Psoas muscle (tissue), 8 donors: ENCODE measurements at places on chromosomes 5 and 9. TPM values are rescaled to one million over a fixed set of nuclear protein-coding genes. Genes with fewer than 3 reads are reported as not detected.

- no peak overlapping the region for H3K4me3 ChIP-seq
- no peaks in the 10 kb centered on the region for H3K27me3 ChIP-seq
- H3K27ac ChIP-seq: no peak overlapping the region
- no peak for DNase-seq
- H3K36me3 ChIP-seq: no peaks in the 10 kb centered on the region
Measured at GRCh38 chr5:63164838-63165535, 586.4 kb downstream of the LRRC70 start.

GRCh38 chr5:60487885-60488442, 212.0 kb downstream of the DEPDC1B start:
- H3K4me1 ChIP-seq: no peaks in the 10 kb centered on the region
- no peak overlapping the region for H3K4me3 ChIP-seq
- no peak overlapping the region for H3K27ac ChIP-seq
- H3K36me3 ChIP-seq: no peaks in the 10 kb centered on the region

- DNase-seq: peak; percentile 46
- H3K4me3 ChIP-seq: no peak overlapping the region
- no peaks in the 10 kb centered on the region for H3K36me3 ChIP-seq
- peaks cover 94% of the 10 kb centered on the region for H3K4me1 ChIP-seq
Measured at GRCh38 chr5:150614661-150615060, 25.8 kb upstream of the SYNPO start.

DNA sequence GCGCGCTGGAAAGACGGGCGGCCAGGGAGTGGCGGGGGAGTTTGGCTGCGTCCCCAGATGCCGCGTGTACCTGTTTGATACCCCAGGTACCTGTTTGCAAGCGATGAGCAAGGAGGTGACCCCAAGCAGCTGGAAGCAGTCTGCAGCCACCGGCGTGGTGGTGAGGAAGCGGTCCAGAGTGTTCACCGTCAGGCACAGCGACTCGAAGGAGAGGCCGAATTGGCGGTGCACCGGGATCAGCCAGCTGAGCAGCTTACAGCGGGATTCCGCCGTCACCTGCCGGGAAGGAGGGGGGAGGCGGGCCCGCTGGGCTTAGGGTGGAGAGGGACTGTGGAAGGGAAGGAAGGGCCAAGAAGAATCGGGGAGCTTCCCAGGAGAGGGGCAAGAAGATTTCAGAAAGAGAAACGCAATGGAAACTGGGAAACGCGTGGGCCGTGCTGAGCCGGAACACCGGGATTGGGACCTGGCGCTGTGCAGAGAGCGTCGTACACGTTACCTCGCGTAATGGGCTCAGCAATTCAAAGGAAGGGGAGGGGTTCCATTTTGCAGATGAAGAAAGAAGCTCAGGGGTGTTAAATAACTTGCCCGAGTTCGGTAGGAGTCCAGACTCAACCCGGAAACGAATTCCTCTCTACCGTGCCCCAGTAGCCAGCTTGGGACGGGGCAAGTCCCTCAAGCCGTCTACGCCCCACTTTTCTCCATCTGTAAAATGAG, 980 bp downstream of the CCNO start:
- H3K4me1 ChIP-seq: peaks cover 27% of the 10 kb centered on the region
- no peaks in the 10 kb centered on the region for H3K36me3 ChIP-seq
- H3K27me3 ChIP-seq: peaks cover 4% of the 10 kb centered on the region
- no peak overlapping the region for H3K27ac ChIP-seq
- DNase-seq: no peak

DNA sequence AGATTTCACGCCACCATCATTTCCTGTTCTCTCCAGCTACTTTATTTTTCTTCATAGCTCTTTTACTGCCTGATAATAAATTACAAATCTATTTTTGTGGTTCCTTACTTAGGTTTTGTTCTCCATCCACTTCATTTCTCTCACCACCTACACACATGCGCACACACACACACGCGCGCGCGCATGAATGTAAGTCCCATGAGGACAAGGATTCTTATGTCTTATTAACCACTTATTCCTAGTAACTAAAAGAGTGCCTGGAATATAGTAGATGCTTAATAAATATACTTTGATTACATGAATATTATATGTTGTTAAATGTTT, 116.5 kb downstream of the TRPM6 start:
- H3K27me3 ChIP-seq: no peaks in the 10 kb centered on the region
- no peaks in the 10 kb centered on the region for H3K4me1 ChIP-seq
- H3K27ac ChIP-seq: no peak overlapping the region
- DNase-seq: no peak

DNA sequence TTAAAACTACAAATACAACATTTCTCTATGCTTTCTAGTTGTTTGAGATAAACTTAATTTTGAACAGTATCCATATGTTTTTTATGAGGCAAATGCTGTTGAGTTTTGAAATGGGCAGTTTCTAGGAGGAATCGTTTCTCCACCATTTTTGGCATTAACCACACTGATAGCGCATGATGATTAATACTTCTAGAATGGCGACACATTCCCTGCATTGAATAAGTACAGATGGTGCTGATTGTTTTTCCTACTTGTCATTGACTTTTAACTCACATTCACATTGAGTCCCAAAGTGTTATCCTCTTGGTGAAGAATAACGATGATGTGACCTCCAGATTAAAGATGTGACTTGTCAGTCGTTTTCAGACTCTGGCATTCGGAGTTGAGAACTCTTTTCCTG, 6.5 kb upstream of the CCDC192 start:
- peak overlapping the region; percentile 86 for H3K27ac ChIP-seq
- H3K4me1 ChIP-seq: peaks cover 20% of the 10 kb centered on the region
- no peaks in the 10 kb centered on the region for H3K36me3 ChIP-seq
- no peak for DNase-seq
- no peaks in the 10 kb centered on the region for H3K27me3 ChIP-seq

GRCh38 chr5:99763021-99763774, 772.0 kb upstream of the FAM174A start:
- H3K4me1 ChIP-seq: no peaks in the 10 kb centered on the region
- no peak overlapping the region for H3K27ac ChIP-seq
- DNase-seq: no peak

- H3K27me3 ChIP-seq: no peaks in the 10 kb centered on the region
- no peaks in the 10 kb centered on the region for H3K4me1 ChIP-seq
- no peak overlapping the region for H3K4me3 ChIP-seq
- DNase-seq: no peak
Measured at GRCh38 chr5:175436359-175436758, 7.6 kb downstream of the DRD1 start.

GRCh38 chr5:22649074-22649473, 204.1 kb downstream of the CDH12 start:
- H3K36me3 ChIP-seq: no peaks in the 10 kb centered on the region
- no peak for DNase-seq
- H3K27ac ChIP-seq: no peak overlapping the region
- no peaks in the 10 kb centered on the region for H3K27me3 ChIP-seq
- no peak overlapping the region for H3K4me3 ChIP-seq

DNA sequence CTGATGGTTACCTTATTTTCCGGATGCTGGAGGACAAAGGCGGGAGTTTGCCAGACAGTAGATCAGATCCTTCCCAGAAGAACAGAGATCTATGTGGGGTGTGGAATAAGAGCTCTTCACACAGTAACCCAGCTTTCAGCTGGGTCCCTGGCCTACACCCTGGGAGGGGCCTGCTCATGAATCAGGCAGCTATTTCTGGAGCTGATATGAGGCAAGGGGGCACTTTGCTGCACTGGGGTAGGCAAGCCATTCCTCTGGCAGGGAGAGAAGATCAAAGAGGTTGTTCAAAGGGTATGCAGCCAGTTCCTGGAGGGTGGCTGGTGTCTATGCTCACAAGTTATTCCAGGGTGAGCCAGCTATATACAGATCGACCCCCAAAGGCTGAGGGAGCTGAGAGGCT, 48.6 kb downstream of the CYSTM1 start:
- no peaks in the 10 kb centered on the region for H3K27me3 ChIP-seq
- no peaks in the 10 kb centered on the region for H3K36me3 ChIP-seq
- H3K27ac ChIP-seq: peak overlapping the region; percentile 94
- no peak for DNase-seq

DNA sequence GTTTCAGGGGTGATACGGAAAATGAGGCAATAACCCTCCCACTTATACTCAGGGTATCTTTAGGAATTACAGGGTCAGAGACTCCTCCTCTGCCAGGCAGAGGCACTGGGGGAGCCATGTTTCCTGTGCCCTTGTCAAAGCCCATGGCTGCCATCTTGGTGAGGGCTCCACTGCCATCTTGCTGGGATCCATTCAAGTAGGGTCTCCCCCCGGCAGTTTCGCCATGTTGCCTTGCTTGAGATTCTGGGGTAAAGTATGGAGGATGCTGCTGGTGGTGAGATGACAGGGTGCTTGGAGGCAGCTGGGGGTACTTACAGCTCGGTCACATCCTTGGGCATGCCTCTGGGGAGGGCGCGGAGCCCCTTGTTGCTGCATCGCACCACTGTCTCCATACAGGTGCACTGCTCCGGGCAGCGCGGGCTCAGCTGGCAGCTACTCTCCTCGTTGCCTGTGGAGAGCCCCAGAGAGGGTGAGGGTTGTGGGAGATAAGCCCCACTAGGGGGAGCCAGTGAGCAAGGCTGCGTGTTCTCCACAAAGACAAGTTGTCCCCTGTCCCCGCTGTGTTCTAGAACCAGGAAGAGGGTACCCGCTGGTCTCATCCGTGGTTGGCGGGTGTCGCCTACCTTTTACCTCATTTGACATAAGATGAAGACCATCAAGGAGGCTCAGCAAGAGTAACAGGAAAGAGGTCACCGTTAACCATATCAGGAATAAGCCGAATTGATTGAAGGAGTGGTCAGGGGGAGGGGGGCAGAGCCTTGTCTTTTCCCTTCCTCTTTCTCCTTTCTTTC, 169.0 kb upstream of the PANK3 start:
- no peak for DNase-seq
- no peaks in the 10 kb centered on the region for H3K4me1 ChIP-seq
- no peaks in the 10 kb centered on the region for H3K36me3 ChIP-seq
- no peaks in the 10 kb centered on the region for H3K27me3 ChIP-seq
- no peak overlapping the region for H3K27ac ChIP-seq

DNA sequence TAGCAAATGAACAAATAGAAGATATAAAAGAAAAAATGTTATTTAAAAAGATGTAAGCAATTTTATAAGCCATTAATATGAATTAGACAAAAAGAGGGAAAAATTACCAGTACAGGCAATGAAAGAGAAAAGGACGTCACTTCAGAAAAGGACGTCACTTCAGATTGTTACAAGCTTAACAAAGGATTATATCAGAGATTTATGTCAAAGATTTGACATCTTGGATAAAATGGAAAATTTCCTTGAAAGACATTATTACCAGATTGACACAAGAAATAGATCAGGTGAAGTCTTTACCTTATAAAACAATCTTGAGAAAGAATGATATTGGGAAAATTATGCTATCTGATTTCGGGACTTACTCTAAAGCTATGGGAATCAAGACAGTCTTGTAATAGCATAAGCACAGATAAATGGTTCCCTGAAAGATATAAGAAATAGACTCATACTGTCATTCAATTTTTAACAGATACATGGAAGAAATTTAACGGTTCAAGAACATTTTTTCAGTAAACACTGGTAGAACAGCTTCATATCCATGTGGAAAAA, 625.4 kb upstream of the EDIL3 start:
- no peak overlapping the region for H3K27ac ChIP-seq
- no peaks in the 10 kb centered on the region for H3K36me3 ChIP-seq
- H3K4me1 ChIP-seq: no peaks in the 10 kb centered on the region
- no peaks in the 10 kb centered on the region for H3K27me3 ChIP-seq
- no peak overlapping the region for H3K4me3 ChIP-seq

DNA sequence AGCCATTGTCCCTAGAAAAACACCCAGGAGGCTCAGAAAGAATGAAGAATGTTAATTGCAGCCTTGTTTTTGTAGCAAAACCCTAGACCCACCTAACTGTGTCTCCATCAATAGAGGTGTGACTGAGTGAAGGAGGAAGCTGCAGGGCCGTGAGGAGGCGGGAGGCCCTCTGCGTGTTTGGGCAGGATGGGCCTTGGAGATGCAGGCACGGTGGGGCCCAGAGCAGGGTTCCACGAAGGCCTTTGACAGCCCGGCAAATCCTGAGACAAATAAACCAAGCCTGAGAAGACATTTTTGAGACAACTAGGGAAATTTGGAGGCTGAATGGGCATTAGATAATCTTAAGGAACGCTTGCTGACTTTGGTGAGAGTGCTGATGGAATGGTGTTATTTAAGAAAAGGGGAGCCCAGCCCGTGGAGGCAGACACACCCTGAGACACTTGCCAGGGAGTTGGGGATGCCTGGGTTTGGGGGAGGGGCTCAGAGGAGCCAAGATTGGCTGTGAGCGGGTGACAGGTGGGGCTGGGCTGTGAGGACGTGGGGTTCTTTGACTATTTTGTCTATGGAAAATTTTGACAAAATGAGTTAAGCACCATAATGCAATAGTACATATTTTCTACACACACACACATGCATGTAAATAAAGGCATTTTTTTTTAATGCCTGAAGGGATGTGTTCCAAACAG, 48.8 kb downstream of the BARX1 start:
- H3K27ac ChIP-seq: no peak overlapping the region
- no peaks in the 10 kb centered on the region for H3K4me1 ChIP-seq
- DNase-seq: no peak
- H3K4me3 ChIP-seq: no peak overlapping the region

GRCh38 chr9:6907772-6908381, 150.1 kb downstream of the KDM4C start:
- no peaks in the 10 kb centered on the region for H3K36me3 ChIP-seq
- no peak for DNase-seq
- H3K27me3 ChIP-seq: no peaks in the 10 kb centered on the region
- no peak overlapping the region for H3K27ac ChIP-seq

DNA sequence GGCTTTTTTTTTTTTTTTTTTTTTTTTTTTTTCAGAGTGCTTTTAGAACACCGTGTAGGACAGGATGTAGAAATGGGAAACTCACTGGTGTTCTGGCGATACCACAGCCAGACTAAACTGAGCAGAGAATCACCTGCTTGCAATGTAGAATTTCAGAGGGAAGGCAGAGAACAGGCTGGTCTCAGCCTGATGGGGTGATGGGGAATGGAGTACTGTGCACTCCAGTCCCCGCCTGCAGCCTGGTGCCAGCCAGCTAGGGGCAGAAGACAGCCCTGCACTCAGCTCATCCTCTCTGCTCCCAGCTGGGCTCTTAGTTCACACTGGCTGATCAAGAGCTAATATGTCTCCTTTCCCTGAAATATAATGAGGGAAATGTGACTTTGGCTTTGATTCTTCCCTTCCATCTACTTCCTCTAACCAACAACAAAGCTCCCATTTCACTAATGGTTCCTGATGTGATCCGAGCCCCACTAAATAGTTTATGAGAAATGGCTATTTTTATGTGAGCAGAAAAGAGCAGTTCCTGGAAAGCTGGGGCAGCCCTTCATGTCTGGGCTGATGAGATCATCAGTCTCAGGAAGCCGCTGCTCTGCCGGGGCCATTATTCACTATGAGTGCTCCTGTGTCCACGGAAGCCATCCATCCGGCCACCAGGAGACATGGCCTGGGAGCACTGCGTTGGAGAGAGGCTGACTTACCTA, 209.7 kb downstream of the GADD45G start:
- peaks cover 4% of the 10 kb centered on the region for H3K4me1 ChIP-seq
- H3K36me3 ChIP-seq: no peaks in the 10 kb centered on the region
- DNase-seq: peak; percentile 26
- no peak overlapping the region for H3K4me3 ChIP-seq
- H3K27me3 ChIP-seq: no peaks in the 10 kb centered on the region
- no peak overlapping the region for H3K27ac ChIP-seq

- no peaks in the 10 kb centered on the region for H3K27me3 ChIP-seq
- H3K36me3 ChIP-seq: no peaks in the 10 kb centered on the region
- no peak overlapping the region for H3K4me3 ChIP-seq
- no peak for DNase-seq
- peaks cover 32% of the 10 kb centered on the region for H3K4me1 ChIP-seq
Measured at GRCh38 chr9:38032266-38033110, 36.5 kb downstream of the SHB start.

HMCN2 gene
- 6.7 TPM for total RNA-seq

FBXW5 gene
- 195 TPM for total RNA-seq

PCDHA11 gene
- total RNA-seq: not detected

RELL2 gene
- not detected for total RNA-seq
